ENCODE measurements at places on chromosomes 3 and 15.

- DNase-seq = no peak
These were observed 224.8 kb downstream of the ABHD5 start for GRCh38 chr3:43915546-43915945.

- DNase-seq = no peak
These were observed 957 bp downstream of the ADCY5 start for GRCh38 chr3:123447749-123448517.

GRCh38 chr15:87401973-87402372 lies 854.6 kb downstream of the NTRK3 start:
- no peak for DNase-seq

- no peak for DNase-seq
These were observed 181.7 kb upstream of the ANKRD28 start for GRCh38 chr3:15979495-15979894.

GRCh38 chr3:41260063-41260450 lies 60.8 kb downstream of the CTNNB1 start:
- DNase-seq = no peak
